ENCODE measurements at places on chromosomes 12 and 14.
A peak's percentile ranks its signal among the peaks of the same experiment; 100 is the strongest.

DNA sequence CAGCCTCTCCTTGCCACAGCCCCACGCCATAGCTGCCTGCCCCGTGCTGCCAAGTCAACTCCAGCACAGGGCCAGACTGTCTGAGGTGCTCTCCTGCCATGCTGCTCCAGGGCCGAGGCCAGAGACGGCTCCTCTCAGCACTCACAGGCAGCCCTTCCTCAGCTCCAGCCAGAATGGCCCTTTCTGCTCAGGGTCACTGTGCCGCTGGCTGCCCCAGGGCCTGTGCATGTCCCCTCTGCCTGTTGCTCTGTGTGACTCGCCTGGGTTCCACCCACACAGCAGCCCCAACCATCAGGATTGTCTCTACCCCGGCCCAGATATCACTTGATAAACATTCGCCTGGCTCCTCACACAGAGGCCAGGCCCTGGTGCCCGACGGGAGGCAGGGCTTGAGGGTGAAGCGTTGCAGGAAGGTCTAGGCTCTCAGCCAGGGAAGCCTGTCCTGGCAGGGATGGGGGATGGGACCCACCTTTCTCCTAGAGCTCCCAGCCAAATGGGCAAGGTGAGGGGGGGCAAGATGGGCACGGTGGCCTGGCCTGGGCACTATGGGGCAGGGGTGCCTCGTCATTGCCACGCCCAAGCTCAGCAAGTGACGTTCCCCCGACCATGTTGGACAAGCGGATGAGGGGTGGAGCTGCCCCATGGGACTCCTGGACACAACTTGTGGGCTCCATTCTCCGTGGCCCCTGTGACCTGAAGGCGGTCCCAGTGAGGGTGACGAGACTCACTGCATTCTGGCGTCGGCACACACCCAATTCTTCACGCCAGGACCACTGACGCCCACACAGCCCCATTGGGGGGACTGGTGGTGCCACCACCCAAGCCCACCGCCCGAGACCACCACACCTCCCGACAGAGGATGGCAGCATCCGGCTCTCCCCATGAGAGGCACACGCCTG lies 27.4 kb upstream of the BTBD6 start:
- no peak for DNase-seq

GRCh38 chr12:46516933-46517578 lies 144.5 kb upstream of the SLC38A2 start:
- DNase-seq, result no peak

DNA sequence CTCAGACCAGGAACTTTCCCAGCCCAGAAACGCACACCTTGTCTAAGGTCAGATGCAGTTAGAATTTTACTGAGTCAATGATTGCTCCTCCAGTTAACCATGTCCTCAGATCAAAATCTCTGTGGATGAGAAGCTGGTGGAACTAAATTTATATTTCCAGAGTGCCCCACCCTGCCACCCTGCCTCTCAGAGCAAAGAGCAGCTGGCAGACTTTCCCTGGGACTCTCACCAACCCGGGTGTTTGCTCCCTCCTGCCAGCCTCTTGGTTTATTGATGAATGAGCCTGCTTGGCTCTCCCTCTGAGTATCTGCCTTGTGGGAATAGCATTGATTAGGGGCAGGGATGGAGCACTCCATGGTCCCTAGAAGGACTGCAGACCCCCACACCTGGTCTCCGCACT lies 5.9 kb upstream of the KRT1 start:
- no peak for DNase-seq

GRCh38 chr14:53963320-53964227 lies 6.9 kb upstream of the BMP4 start:
- DNase-seq, result peak; percentile 82

- no peak for DNase-seq
These were observed 22.0 kb downstream of the CFL2 start for GRCh38 chr14:34692348-34692747.

GRCh38 chr12:8035440-8036010 lies 3.0 kb downstream of the FOXJ2 start:
- peak; percentile 8 for DNase-seq

DNA sequence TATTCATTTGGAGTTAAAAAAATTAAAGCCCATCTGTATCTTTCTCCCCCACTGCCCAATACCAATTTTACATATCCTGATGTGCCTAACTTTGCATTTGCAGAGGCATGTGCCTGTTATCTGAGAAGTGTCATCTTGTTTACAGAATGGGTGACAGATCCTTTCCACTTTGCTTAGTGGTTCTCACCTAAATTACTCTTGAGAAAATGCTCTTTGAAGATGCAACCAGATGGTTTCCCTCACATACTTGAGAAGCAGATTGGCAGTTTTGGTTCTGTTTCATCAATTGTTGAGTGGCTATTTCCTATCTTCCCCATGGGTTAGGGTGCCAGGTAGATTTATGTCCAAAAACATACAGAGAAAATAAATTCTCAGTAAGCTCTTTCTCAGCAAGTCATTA lies 1051.4 kb upstream of the ATXN7L3B start:
- DNase-seq, result no peak

DNA sequence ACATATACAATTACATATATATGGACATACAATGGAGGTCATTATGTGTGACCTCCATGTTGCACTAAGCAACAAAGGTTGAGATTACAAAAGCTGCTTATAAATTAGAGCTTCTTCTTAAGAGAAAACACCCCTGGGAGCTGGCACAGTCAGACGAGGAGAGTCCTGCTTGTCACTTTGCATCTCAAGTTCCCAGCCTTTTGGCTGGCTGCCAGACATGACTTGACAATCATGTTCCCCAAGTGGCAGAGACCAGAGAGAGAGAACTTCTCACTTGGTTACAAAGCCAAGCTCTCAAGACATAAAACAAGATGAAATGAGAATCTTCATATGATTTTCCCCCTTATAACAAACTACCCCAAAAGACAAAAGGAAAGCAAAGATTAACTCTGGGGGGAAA lies 8.5 kb upstream of the SYNJ2BP start:
- DNase-seq, result no peak

- no peak for DNase-seq
These were observed at the start of gene NOXRED1 for GRCh38 chr14:77423423-77423822. TSS of gene NOXRED1 (minus strand) at chr14:77423523. CDS start at chr14:77422889, 634 bp downstream.

DNA sequence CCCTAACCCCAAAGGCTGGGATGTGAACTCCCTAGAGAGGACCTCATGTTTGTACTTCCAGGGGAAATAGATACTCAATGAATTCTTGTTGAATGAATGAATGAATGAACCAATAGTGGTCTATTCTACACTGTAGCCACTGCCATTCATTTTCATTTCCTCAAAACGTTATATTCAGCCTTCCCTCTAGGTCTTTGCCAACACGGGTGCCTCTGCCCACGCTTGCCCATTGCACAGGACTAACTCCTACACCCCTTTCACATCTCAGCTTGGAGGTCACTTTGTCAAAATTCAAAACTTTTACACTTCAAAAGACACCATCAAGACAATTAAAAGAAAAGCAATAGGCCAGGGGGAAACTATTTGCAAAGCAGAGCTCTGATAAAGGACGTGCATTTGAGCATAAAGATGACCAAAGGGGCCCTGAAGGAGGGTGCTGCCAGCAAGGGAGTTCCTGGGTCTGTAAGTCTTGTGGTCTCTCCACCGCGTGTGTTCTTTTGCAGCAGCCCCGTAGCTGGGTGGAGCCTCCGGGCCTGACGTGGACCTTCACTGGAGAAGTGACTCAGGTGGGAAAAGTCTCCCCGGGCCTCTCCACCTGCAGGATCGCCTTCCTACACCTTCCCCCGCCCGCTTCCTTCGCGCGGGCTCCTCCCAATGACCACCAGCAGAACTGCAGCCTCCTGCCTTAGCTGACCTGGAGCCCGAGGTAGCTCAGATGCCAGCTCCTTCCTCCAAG lies 31.5 kb downstream of the TMEM63C start:
- peak; percentile 65 for DNase-seq

- DNase-seq, result no peak
These were observed 774.8 kb downstream of the VRK1 start for GRCh38 chr14:97571866-97572555.

DNA sequence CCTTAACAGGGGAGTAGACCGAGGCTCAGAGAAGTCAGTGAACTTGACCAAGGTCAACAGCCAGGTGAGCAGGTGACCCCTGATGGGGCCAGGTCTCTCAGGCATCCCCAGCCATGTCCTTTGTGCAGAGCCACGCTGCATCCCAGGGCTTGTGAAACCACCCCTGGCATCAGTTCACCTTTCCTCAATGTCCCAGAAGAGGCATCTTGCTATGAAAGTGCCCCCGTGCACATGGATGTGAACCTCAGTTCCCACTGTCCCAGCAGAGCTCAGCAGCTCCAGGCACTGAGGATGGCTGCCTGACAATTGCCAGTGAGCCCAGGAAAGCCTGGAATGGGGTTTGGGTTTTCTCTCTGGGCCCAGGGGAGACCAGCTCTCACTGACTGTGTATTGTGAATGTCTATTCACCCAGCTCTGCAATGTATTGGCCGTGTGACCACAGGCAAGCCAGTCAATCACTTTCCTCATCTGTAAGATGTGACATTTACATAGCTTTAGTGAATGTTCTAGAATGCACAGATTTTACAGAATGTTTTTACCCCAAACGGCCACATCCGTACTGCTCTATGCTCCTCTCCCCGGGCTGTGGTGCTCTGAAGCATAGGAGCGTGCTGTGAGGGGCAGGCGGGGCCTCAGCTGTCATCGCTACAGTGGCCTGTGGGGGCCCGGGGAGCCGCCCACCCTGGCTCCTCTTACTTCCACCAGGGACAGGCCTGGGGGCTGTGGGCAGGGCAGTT lies 4.9 kb downstream of the CACNA2D4 start:
- DNase-seq, result no peak

DNA sequence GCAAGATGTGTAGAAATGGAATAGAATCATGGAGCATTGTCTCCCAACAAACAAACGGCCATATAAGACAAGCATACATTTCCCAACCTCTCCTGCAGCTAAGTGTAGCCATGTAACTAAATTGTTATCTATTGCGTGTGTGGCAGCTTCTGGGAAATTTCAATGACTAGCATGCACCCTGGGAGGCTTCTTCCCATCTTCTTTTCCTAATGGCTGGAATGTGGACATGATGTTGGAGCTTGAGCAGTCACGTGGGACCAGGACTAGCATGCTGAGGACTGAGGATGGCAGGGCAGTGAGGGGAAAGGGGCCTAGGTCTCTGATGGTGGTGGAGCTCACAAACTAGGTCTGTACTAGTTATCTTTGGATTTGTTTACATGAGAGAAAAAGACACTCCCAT lies 21.7 kb upstream of the CTDSP2 start:
- DNase-seq, result no peak

GRCh38 chr12:109518820-109519665 lies 41.6 kb downstream of the UBE3B start:
- DNase-seq, result peak; percentile 79

- DNase-seq, result no peak
These were observed 39.2 kb upstream of the CD163 start for GRCh38 chr12:7542813-7543212.

GRCh38 chr14:105201925-105202513 lies 20.9 kb upstream of the NUDT14 start:
- no peak for DNase-seq

DNA sequence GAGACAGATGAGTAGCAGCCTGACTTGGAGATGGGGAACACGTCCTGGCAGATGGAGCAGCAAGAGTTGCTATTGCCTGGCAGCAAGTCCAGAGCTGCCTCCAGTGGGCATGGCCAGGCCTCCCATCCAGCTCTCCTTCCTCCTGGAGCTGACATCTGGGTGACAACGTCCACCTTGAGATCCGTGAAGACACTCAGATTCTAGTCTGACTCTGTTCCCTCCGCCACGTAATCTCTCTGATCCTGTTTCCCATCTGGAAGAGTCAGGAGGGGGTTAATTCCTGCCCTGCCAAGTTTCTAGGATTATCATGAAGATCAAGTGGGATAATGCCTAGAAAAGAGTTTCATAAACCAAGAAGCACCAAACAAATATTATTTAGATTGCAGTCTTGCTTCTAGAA lies 65.3 kb upstream of the FAM181A start:
- DNase-seq, result no peak

- DNase-seq, result no peak
These were observed 116.0 kb upstream of the FLRT2 start for GRCh38 chr14:85413836-85414526.

DNA sequence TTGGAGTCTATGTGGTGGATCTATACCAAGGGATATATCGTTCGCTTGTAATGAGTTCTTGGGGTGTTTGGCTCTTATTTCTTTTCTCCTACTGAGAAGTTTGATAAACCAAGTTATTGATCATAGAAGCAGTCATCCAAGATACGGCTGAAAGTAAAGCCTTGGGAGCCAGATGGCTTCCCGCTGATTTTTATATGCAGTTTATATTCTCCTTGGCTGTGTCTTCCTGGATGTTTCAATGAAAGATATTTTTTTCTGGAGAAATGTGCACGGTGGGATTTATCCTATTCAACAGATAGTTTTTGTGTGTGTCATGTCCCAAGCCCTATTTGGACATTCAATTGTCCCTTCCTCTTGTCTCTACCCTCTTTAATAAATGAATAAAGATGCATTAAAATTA lies 289.0 kb downstream of the ERC1 start:
- no peak for DNase-seq

DNA sequence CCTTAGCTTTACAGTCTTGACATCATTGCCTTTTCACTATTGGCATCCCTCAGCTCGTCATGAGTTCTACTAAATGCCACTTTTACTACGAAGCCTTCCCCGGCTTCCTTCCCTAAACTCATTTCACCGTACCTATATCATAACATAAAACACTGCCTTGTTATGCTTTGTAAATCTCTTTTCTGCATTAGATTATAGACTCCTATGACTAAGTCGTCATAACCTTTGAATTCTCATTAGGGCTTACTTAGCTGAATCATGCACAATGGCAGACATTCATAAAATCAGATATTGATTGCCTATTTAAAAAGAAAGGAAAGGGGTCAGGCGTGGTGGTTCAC lies 21.0 kb downstream of the BTG1 start:
- DNase-seq, result no peak

- no peak for DNase-seq
These were observed 53.9 kb downstream of the ZC3H14 start for GRCh38 chr14:88616697-88617096.

DNA sequence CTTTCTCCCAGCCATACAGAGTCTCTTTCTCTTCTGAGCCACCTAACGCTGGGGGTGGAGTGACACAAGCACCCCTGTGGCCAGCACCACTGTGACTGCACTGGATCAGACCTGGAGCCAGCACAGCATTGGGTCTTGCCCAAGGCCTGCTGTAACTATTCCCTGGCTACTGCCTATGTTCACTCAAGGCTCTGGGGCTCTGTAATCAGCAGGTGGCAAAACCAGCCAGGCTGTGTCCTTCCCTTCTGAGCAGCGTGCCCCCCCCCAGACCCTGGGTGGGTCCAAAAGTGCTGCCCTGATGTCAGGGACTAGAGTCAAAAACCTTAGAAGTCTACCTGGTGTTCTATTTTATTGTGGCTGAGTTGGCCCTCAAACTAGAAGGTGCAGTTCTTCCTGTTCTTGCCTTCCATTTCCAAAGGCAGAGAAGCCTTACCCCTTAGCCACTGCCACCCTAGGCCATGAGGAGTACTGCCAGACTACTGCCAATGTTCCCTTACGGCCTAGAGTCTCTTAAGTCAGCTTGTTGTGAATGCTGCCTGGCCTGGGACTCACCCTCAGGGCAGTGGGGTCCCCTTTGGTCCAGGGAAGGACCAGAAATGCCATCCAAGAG lies 49.9 kb downstream of the PELI2 start:
- no peak for DNase-seq

- no peak for DNase-seq
These were observed 11.3 kb downstream of the CS start for GRCh38 chr12:56288705-56289387.

Data from HT-29 (cell line).